ENCODE measurements at places on chromosomes 4 and X.

- DNase-seq: no peak
These were observed 34.6 kb downstream of the RTL5 start for GRCh38 chrX:72097098-72097497.

- no peak for DNase-seq
These were observed 40.8 kb upstream of the CLDN24 start for GRCh38 chr4:183362916-183363542.

DNA sequence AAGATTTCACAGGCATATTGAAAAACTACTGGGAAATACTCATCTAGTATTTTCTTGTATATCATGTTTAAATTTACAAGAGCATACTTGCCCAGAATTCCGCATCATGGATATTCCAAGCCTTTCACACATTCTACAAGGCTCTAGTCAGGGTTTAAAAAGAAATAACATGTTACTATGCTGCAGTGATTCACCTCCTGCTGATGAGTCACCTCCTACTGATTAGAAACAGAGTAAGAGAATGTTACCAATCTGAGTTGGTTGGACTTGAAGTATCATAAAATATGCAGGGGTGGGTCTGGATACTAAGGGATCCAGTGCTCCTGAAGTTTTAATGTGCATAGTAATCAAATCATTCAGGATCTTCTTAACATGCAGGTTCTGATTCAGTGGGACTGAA, 192.0 kb upstream of the ANK2 start:
- no peak for DNase-seq

DNA sequence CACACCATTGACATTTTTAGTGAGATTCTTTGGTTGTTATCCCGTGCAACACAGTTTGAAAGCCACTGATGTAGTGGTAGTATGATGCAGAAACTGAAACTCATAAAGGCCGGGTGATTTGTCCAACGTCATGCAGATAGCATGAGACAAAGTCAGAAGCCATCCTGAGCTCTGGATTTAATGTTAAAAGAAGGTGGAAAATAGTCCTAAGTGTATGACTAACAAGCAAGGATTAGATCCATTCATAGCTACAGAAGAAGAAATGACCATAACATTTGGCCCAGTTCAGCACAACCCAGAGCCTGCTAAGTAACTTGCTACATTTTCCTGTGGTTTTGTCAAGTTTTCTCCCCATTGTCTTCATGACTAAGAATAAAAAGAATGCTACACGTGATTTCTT, 142.4 kb downstream of the AMELX start:
- no peak for DNase-seq

GRCh38 chr4:165627548-165627947, 245.5 kb upstream of the TLL1 start:
- DNase-seq: no peak

DNA sequence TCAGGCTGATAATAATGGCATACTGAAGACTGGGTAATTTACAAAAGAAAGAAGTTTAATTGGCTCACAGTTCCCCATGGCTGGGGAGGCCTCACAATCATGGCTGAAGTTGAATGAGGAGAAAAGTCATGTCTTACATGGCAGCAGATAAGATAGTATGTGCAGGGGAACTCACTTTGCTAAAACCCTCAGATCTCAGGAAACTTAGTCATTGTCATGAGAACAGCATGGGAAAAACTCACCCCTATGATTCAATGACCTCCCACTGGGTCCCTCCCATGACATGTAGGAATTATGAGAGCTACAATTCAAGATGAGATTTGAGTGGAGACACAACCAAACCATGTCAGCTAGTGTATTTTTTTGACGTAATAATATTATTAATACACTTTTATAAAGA, 149.8 kb upstream of the BOD1L1 start:
- DNase-seq: no peak

- DNase-seq: no peak
These were observed 177.3 kb upstream of the FAT1 start for GRCh38 chr4:186900984-186901383.

- no peak for DNase-seq
These were observed 75.0 kb downstream of the NBDY start for GRCh38 chrX:56803850-56804681.

DNA sequence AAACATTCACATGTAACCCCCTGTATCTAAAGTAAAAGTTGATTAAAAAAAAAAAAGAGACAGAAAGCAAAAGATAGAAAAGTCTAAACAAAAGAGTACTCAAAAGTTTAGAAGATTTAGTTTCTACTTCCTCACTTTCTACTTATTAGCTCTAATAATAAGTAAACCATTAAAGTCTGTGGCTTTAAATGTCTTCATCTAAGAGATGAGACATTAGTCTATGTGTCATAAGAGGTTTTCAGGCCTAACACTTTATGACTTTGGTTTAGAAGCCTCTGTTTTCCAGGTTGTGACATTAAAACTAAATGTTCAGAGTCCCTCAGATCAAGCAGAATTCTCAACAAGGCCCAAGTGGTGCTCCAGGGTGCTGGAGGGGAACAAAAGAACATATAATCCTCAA, 42.2 kb upstream of the GUCY1A1 start:
- DNase-seq: no peak

DNA sequence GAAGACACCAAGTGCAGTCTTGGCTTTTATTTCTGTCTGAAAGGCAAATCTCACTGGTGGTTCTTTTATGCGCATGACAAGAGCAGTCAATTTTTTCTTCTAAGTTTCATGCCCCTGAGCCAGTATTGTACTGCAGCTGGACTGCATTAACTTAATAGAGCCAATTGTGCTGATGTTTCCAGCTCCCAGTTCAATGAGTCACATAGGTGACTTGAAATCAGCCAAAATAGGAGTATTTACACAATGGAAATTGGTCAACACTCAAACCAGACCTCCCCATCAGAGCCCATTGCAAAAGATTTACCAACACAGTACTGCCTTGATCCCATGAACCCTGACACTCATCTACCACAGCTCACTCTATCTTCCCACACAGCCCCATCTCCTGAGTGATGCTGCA, 100.3 kb upstream of the GUCY1A1 start:
- no peak for DNase-seq

DNA sequence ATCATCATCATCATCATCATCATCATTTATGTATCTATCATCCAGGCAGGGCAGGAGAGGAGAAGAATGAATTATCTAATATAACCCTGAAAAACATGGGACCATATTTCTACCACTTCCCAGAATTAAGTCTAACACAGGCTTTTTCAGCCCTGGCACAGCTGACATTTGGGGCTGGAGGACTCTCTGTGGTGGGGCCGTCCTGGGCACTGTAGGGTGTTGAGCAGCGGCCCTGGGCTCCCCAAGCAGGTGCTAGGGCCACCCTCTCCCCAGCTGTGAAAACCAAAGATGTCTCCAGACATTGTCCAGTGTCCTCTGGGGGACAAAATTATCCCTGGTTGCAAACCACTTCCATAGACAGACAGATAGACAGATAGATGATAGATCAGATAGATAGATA, 288.4 kb downstream of the CRLF2 start:
- no peak for DNase-seq

- DNase-seq: no peak
These were observed 6.3 kb downstream of the MAGEB1 start for GRCh38 chrX:30253257-30253656.

Measured in LNCaP clone FGC (cell line).